ENCODE measurements at places on chromosomes 12 and 14.
A peak's percentile ranks its signal among the peaks of the same experiment; 100 is the strongest.

DNA sequence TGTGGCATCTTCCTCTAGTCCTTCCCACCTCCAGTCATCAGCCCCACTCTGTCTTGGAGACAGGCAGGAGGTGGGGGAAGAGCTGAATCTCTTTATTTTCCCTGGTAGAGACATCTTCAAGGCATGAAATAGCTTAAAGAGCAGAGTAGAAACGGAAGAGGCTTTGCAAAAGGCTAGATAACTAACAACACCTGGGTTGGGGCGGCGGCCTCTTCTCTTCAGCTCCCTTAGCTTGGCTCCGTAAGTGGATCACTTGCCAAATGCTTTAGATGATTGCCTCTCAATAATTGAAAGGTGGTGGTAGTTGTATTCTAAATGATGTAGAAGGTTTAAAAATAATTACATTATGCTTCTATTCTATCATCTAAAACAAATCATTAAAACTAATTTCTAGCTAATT is 36.1 kb downstream of the SSPN start:
- DNase-seq = no peak

DNA sequence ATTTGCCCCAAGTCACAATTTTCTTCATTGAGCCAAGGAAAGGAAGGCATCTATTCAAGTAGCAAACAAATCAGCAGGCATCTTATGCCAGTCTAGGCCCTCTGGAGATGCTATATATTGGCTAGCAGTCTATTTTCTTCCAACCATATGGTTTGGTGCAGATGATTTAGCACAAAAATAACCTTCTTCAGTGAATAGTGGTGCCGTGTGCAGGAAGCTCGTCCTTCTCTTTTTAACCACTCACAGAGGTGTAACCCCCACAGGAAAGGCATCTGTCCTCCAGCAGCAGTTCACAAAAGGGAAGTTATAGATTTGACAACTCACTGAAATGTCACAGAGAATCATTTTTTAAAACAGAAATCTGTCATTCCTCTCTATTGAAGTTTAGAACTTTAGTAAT is 445.7 kb upstream of the SYT1 start:
- DNase-seq = no peak

DNA sequence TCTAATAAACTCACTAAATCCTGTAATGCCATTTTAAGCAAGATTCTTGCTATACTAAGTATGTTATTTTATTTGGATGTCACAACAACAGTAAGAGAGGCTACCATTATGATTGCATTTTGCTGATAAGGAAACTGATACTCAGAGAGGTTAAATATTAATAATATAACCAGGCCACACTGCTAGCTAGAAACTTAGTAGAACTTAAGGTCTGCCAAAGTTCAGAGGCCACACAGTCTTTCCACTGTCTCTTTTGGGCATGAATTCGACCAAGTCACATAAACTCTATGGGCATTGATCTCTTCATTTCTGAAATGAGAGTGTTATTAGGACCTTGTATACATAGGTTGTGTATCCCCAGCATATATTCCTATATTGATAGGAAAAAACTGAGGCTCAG is 147.9 kb downstream of the SYNE2 start:
- no peak for DNase-seq

- peak; percentile 73 for DNase-seq
Measured at GRCh38 chr12:13008741-13009380, 8.8 kb upstream of the HEBP1 start.

- DNase-seq = peak; percentile 56
Measured at GRCh38 chr14:72607386-72608130, 286.3 kb downstream of the DPF3 start.

DNA sequence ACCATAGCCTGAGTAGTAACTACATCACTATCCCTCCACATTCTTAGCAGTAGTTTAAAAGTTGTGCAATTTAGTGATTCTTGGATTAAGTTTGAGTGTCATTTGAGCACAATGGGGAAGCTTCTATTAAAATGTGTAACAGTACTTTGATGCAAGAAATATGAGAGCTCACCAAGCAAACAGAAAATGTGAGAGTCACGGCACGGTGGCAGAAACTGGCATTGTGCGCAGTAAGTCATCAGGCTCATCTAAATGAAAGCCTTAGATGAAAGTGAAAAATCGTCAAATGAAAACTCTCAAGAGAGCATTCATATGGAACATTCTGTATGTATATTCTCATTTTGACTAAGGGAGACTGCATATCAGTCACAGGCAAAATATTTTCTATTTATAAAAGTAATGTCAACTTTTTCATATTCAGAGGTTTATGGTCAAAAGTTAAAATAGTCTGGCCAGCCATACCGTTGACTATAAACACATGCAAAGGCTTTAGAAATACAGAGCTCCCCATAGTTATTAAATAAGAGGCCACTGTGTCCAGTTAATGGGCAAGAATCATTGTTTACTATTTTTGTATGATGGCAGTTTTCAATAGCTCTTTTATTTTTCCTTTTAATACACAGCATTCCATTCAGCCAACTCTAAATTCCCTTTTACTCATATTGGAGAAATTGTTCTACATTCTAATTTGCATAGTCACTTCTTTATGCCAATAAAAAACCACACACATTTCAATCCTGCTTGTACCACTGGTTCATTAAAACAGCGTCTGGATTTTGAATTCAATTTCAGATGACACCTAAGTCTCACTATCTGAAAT is 167.9 kb downstream of the PRKD1 start:
- no peak for DNase-seq

DNA sequence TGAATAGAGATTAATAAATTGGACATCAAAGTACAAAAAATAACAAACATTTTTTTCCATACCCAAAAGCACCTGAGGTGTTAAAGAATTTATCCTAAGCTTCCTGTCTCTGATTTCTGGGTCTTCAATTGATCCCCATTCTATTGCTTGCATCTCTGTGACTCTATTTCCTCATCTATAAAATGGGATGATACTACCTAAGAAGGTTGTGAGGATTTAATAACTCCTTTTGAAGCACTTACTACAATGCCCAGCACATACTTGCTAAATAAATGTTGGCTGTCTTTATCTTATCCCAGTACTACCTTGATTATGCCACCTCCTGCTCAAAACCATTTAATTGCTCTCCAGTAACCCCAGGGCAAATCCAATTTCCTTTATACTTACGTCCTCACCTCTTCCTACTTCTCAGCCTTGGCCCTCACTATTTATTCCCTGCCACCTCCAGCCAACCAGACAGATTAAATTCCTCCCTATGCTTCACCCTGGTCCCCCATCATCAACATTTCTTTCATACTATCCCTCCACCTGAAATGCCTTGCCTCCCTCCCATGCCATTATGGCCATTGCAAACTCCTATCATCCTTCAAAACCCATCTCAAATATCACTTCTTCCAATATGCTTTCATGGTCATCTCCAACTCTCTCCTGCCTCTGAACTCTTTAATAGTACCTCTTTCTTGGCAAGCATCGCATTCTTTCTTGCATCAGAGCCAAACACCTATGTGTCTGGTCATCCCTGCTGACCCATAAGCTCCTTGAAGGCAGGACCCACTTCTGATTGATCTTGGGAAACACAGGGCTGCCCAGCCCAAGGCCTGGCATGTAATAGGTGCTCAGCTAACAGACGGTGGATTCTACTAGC is 7.9 kb upstream of the ASIC1 start:
- no peak for DNase-seq

DNA sequence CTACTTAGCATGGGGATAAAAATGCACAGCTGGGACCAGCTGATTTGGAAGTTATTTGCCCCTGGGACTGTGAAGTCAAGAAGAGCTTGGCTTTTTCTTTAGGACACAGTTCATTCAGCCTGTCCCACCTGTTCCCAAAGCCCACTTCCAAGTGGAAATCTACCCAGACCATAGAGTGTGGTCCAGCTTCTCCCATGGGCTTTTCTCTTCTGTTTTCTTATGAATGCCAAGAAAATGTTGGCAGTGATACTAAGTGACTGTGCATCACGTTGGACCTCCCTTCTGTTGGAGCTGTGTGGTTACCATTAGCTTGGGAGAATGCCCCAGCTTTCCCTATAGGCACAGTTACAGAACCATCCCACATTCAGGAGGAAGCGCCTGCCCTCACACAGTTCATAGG is 89.4 kb downstream of the NT5DC3 start:
- no peak for DNase-seq

GRCh38 chr14:94355191-94355794 is 32.2 kb upstream of the SERPINA6 start:
- DNase-seq = no peak

GRCh38 chr14:74296037-74296467 is 6.7 kb downstream of the ABCD4 start:
- no peak for DNase-seq

DNA sequence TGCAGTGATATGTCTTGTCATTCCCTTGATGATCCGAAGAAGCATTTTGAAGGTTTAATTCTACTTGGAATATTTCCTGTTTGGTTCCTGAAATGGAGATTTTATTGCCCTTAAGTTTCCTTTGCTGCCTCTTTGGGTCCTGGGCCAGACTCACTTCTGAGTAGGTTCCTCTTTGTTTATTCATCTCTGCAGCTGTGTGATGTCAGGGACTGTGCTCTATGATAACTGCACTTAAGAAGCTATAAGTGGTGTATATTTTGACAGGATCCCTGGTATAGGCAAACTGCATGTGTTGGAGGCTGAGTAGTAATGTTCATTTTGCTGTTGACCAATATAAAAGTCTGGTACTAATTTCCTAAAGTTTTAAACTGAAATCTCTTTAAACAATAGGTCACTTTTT is at the start of gene KLRC4:
Gene KLRC4, minus strand, starts transcription at position 366 of the 400 bp plus-strand sequence. Its CDS starts 182 bp downstream, at position 184.
- DNase-seq = peak; percentile 52

- DNase-seq = peak; percentile 74
Measured at GRCh38 chr12:111596985-111597830, 1.9 kb downstream of the ATXN2 start.

DNA sequence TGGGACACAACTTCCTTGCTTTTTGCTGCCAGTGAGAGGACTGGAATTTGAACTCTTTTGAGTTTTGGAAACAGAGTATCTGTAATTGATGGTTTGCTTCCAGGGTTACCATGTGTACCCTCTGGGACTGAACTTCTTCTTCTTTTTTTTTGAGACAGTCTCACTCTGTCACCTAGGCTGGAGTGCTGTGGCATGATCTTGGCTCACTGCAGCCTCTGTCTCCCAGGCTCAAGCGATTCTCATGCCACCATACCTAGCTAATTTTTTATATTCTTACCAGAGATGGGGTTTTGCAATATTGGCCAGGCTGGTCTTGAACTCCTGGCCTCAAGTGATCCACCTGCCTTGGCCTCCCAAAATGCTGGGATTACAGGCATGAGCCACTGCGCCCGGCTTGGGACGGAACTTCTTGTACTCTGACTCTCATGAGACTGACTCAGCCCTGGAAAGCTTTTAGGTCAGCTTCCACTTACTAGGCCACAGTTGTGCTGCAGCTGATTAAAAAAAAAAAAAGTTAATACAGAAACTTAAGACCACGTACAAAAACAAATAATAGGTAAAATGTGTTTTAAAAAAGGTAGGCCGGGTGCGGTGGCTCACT is 15.8 kb downstream of the SEL1L start:
- DNase-seq = peak; percentile 70

GRCh38 chr14:51224551-51224950 is 15.5 kb upstream of the TMX1 start:
- DNase-seq = no peak

- DNase-seq = peak; percentile 54
Measured at GRCh38 chr14:60092526-60092920, 800 bp downstream of the PCNX4 start.

DNA sequence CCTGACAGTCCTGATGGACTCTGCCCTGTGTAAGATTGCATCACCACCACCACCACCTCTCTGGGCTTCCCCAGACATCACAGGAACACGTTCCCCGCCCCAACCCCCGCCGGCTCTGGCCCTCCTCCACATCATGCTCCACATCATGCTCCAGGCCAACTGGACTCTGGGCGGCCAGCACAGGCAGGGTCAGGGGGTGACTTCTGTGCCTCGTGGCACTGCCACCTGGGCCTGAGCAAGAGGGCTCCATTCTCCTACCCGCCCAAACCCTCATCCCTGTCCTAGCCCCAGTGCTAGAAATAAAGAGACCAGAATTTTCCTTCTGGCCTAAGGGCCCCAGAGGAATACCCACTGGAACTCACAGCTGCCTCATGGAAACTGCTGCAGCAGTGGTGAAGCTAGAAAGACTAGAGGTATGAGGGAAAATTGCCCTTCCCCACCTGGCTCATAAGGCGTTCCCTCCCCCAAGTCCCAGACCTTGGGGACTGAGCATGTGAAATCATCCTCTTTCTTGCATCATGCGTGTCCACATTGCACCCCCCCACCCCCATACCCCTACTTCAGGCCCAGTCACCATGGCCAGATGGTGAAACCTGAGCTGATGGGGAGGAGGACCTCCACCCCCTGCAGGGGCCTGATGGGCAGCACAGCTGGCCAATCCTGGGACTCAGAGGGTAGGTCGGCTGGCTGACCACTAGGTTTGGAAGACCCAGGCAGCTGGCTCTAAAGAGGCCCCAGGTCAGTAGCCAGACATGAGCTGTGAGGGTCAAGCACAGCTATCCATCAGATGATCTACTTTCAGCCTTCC is at the start of gene INHBE:
Gene INHBE, plus strand, starts transcription at position 742 of the 808 bp plus-strand sequence. CDS start 230 bp downstream, outside the sequence.
- peak; percentile 72 for DNase-seq

GRCh38 chr14:81268016-81268416 is 47.3 kb upstream of the GTF2A1 start:
- DNase-seq = peak; percentile 3

DNA sequence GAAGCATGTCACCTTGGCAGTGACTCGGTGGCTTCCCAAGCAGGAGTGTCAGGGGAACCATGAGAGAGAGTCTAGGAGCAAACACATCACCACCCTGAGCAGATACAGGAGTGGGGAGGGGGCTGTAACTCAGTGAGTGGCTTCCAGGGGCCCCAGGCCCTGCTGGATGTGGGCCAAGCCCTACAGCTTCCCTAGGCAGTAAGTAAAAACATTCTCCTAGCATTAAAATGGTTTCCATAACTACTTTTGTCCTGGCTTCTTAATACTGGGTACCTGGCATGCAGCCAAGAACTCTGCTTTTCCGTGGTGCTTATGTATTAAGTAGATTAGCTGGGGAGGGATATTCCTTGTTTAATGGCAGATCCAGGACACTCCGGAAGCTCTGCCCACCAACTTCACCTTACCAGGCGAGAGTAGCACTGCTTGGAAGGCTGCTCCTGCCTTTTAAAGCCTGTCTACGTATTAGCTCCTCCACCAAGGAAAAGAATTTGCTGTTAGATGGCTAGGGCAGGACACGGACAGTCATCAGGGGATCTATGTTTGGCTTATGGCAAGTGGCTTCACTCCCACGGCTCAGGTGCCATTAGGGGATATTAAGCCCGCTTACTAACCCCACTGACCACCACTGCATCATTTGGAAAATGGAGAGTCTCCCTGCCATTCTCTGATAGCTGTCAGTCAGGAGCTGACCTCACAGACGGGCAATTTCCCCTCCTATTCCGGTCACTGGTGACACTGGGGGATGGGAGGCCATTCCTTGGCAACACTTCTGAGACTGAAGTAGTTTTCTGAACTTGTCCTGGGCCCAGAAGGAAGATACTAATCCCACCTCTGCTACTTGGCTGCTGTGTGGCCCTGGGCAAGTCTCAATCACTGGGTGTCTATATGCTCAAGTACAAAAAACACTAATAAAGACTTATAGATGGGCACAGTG is 22.8 kb downstream of the OTUB2 start:
- DNase-seq = no peak

GRCh38 chr14:51490205-51490604 is 161.5 kb upstream of the FRMD6 start:
- peak; percentile 71 for DNase-seq
